Brain (organoid and tissue), 16 donors: ENCODE measurements at places on chromosomes 3 and 15.

DNA sequence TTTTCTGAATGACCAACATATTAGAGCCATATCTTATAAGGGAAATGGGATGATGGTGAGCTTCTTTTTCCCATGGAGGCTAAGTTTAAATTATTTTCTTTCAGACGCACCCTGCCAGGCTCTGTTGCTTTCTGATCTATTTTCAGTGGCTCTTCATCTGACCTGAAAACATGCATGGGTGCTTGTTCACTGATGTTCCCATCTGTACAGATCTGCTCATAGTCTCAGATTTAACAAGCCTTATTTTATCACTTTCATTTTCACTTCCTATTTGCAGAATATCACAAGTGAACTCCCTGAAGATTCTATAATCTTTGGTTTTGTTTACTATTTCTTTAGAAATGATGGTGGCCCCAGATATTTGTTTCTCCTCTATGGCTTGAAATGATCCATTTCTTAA is 31.1 kb upstream of the SUCLG2 start:
- no peak for DNase-seq

DNA sequence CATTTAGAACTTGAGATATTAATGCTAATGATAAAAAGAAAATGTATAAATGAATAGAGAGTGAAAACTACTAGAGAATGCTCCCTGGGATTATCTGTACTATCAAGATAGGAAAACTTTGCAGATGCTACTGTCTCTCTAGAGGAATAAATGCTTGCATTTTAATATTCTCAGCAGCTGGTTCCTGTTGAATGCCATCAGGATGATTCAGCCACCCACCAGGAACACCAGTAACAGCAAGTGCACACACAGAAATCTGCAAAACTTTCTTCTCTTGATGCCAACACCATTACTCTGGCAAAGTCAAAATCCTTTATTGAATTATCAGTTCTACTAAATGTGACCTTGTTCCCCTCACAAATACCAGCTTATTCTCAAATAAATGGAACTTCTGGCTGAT is 148.4 kb downstream of the TIGIT start:
- no peak for DNase-seq

DNA sequence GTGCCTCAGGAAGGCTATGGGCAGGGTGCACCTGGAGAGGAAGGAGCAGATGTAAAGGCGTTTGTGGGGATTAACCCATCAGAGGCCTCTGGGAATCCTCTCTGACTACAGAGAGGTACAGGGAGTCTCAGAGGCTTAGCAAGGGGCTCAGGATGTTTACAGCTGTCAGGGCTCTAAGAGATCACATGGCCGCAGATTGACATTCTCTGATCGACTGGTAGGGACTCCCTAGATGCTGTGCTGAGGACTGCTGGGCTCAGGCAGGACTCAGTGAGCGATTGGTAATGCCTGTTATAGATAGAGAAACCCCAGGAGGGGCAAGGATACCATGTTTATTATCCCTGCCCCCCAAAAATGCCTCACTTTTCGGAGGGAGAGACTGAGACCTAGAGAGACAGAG is 103.5 kb downstream of the CORO2B start:
- no peak for DNase-seq

GRCh38 chr15:64151727-64152506 is at the start of gene SNX22:
Gene SNX22, plus strand, starts transcription at chr15:64151731. Its CDS starts 45 bp downstream, at chr15:64151776.
- peak; percentile 51 for DNase-seq

DNA sequence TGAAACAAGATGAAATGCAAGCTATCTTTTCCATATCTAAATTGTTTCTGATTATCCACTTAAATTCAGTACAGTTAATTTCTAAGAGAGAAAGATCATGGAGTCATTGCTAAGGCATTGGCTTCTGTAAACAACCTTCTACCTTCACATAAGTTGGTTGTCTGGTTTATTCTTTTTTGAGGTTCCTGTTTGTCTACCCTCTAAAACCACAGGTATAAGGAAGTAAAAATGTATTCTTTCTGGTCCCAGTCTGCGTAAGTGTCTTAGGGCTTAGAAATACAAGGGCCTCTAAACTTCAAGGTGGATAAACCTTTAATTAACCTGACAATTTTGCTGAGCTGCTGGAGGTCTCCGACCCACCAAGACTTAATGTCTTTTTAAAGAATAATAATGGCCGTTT is 3.6 kb upstream of the ATOSA start:
- DNase-seq: no peak

DNA sequence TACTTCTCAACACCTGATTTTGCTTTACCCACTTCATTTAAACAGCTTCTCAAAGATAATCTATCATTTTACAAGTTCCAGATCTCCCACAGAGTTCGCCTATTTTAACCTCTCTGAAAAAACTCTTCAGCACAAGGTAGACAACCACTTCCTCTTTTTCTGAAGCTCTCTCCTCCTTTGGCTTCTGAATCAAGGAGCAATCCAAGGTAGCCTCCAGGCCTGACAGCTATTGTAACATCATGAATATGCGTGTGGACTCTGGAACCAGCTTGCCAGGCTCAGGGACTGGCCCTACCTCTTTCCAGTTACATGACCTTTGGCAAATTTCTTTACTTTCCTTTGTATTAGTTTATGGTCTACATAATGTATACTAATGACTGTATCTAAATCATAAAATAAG is 405.9 kb upstream of the ZNF385D start:
- DNase-seq: no peak

GRCh38 chr3:146218880-146219866 is 31.7 kb downstream of the PLSCR4 start:
- DNase-seq: peak; percentile 66

GRCh38 chr3:156553705-156554356 is 1.1 kb downstream of the SSR3 start:
- DNase-seq: no peak

- no peak for DNase-seq
Measured at GRCh38 chr3:97896547-97896946, 74.7 kb downstream of the CRYBG3 start.

DNA sequence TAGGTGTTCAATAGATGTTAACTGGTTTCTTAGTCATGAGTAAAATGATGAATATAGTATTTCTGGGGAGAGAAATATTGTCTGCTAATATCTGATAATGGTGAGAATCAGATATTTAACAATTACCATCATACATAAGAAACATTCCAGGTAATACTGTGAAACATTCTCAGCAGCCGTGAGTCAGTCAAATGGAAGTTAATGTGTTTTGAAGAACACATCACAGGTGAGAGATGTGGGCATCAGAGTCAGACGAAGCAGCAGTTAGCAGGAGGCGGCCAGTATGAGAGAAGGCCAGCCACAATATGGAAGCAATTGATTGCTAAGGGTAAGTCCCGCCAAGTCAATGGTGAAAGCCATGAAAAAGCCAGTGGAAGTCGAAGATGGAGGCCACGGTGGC is 1035.9 kb downstream of the TUSC7 start:
- no peak for DNase-seq

- no peak for DNase-seq
Measured at GRCh38 chr3:39112535-39112934, 5.1 kb downstream of the TTC21A start.

DNA sequence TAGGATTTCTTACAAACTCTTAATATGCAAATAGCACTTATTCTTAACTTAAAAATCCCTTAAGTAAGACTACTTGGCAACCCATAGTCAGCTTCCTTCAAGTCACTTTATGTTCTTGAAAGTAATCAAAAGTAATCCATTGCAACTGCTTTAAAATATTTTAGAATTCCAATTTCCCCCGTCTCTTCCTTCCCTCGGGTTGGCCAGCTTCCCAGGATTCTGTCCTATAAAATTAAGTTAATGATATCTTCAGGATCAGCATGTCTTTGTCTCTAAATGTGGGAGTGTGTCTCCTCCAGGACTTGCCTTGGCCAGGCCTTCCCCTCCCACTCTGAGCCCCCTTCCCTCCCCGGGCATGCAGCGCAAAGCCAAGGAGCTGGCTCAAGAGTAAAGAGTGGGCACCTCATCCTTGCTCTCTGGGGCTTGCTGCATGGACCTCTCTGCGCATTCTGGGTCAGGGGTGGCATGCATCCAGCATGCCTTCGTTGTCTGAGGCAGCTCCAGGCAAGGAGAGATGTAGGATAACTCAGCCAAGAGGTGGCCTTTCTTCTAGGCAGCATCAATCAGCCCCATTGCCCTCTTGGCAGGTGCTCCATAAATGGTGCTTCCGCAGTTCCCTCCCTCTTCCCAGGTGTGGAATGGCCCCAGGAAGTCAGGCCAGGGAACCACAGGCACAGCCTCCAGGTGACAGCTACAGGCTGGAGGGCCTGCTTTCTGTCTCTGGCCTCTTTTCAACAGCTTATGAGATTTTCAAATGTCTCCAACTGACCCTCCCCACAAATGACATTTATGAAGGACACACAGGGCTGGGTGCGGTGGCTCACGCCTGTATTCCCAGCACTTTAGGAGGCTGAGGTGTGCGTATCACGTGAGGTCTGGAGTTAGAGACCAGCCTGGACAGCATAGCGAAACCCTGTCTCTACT is 108.7 kb upstream of the ALDH1A3 start:
- no peak for DNase-seq

DNA sequence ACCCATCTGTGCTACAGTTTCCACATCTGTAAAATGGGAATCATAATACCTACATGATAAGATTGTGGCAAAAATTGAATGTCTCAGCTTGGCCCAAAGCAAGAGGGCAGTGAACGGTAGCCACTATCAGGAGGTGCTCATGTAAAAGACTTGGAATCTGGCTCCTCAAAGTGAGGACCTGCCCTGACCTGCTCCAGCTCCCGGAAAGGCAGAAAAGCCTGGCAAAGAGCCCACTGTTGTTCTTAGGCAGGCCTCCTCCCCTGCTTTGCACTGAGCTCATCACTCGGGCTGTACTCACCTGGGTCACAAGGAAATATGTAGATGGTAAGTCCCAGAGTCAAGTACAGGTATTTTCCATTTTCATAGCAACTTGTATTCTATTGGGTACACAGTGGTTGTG is 250.7 kb upstream of the TBL1XR1 start:
- DNase-seq: no peak

- DNase-seq: no peak
Measured at GRCh38 chr3:99430348-99431134, 207.9 kb upstream of the COL8A1 start.

- DNase-seq: no peak
Measured at GRCh38 chr3:85482213-85482490, 523.4 kb downstream of the CADM2 start.

- DNase-seq: no peak
Measured at GRCh38 chr3:73667889-73668288, 43.1 kb upstream of the PDZRN3 start.

DNA sequence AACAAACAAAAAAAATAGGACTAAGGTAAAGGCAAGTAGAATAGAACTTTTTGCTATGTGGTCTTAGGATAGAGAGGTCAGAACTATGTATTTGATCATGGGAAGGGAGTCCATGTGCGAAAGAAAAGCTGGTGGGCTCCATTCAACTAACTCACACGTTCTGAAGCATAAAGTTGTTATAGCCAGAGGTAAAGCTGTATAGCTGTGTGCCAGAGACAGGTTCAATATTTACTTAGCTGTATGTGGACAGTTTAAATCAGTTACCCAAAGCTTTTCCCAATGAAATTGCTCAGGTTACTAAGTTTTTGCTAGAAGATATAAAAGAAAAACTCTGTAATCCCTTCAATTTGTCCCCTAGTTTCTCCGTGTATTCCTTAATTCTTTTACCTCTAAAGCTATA is 37.8 kb downstream of the ADGRG7 start:
- no peak for DNase-seq

DNA sequence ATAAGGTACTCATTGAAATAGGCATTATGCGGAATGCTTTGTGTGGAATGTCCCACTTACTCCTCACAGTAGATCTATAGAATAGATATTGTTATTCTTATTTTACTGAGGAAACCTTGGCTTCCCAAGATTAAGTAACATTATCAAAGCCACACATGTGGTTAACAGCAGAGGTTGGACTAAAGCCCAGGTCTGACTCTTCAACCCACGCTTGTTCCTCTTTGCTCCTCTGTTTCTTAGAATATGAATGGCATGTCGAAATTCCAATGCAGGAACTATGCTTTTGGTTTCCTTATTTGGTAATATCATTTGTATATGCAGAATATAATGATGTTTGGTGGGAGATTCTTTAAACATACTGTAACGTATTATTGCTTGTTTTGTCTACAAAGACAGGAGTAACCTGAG is 818.8 kb upstream of the LMCD1 start:
- DNase-seq: no peak
